ENCODE measurements at places on chromosomes 7 and 10.

GRCh38 chr10:112949875-112950507 lies at the start of gene TCF7L2:
TSS of gene TCF7L2 (plus strand) at chr10:112950247. CDS start at chr10:112950757, 510 bp downstream.
- peak; percentile 95 for DNase-seq

DNA sequence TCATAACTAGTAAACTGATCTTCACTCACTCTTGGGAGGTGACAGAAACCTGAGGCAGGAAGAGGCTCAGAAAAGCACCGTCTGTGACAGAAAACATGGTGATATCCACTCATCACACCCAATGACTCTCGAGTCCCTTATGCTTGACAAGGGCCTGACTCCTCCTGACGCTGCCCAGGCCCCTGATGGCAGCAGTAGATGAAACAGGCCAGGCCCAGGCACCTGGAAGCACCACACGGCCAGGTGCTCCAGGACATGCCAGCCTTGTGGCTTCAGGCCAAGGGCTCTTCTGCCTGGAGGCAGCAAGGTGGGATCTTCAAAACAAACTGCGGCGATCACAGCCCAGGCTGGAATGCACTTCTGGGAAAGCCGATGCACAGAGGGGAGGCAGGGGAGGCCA lies 89.3 kb downstream of the MAD1L1 start:
- DNase-seq: no peak

DNA sequence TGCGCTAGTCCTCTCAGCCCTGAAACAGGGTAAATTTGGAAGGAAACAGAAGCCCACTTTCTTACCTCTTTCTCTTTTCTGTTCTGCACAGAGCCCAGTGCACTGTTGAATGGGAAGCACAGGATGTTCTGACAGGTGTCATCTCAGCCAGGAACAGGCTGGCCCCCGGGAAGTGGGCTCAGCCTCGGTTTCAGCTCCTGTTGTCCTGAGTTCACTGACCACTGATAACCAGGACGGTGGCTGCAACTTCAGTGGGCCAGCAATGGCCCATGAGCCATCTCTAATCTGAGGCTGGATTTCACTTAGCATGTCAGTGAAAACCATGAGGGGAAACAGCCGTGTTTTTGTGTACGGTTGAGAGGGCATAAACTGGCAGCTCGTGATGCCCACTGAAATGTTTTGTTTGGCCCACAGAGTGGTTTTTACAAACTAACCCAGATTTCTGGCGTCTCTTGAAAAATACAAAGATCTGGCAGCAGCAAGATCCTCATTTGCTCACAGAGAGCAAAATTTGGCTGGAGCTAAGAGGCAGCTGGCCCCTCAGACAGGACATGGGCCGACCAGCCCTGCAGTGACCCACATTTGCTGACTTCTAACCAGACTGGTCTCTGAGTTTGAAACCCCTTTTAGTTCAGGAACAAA lies 455.9 kb downstream of the PAXIP1 start:
- no peak for DNase-seq

DNA sequence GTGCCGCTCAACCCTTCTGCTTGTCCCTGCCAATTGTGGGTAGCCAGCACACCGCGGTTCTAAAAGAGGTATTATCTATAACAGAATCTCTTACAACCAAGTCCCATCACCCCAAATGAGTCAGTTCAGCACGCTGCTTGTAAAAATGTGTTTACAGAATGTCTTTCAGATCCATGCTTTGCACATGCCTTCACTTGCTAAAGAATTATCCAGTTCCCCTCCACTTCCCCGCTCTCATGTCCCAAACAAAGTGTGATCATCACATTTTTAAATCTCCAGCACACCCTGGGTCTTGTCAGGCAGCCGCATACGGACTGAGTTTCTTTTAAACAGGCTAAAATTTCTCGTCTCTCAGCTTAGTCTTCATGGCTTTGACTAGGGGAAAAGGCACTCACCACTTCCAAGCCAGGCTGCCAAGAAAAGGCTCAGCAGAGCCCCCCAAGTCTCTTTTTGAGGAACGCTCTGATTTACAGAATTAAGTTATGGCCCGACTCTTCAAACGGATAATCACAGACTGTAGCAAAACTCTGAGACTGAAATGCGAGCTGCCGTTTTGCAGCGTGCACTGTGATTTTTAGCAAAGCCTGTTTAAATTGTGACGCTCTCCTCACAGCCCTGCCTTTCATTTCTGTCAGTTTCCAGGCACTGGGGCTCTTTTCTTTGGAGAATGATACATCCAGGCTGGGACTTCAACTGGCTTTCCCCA lies 29.8 kb upstream of the FGFR2 start:
- DNase-seq: peak; percentile 69

GRCh38 chr7:5564894-5565293 lies 141.3 kb upstream of the TNRC18 start:
- DNase-seq: peak; percentile 62

DNA sequence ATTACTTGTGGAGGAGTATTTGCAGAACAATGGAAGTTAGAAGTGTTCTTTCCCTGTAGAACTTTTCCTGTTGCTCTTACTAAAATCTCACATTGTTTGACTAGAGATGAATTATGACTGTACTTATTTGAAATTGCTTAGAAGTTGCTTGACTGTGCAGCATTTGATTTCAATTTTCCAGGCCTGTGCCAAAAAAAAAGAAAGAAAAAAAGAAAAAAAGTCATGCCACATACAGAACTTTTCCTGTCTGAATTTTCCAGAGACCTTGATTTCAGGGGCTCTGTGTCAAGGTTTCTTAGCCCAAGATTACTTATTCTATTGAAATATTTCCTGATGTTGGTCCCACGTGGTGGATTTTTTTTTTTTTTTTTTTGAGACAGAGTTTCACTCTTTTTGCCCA lies 3.5 kb upstream of the FAM171A1 start:
- DNase-seq: no peak

DNA sequence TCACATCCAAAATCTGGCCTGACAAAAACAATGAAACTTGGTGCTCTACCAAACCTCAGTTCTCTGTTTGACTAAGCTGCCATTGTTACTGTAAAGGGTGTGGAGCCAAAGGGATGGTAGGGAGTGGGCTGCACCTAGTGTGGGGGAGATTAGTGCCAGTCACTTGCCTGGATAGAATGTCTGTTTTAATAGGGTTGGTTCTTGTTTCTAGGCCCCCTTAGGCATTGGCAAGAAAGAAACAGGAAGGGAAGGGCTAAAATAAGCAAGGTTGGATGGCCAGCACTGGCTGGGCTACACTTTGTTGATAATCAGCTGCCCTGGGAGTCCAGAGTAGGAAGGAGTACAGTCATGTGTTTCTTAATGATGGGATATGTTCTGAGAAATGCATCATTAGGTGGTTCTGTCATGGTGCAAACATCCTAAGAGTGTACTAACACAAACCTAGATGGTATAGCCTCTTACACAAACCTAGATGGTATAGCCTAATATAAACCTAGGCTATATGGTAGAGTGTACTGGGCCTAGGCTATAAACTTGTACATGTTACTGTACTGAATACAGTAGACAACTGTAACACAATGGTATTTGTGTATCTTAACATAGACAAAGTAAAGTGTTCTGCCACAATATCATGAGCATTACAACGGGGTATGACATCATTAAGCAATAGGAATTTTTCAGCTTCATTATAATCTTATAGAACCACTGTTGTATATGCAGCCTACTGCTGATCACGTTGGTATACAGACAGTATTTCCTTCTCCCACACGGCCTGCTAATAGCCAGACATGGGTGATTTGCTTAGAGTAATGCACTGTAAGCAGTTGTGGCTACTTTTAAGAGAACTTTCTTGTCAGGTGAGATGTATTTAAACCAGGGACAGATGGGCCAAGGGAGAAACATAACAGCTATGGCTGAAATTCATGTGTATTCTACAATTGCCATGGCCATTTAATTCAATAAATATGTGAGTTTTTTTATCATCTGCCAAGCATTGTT lies 15.4 kb downstream of the BBIP1 start:
- DNase-seq: no peak

DNA sequence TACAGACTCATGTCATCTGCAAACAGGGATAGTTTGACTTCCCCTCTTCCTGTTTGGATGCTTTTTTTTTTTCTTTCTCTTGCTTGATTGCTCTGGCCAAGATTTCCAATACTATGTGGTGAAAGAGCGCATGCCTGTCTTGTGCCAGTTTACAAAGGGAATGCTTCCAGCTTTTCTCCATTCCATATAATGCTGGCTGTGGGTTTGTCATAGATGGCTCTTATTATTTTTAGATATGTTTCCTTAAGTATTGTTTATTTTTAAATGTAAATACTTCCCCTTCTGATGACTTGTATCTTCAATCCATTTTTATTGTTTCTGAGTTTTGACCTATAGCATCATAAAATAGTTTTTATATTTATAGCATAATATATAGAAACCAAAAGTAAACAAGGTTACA lies 17.9 kb downstream of the FAM237B start:
- no peak for DNase-seq

- DNase-seq: no peak
These were observed 33.1 kb downstream of the RAB18 start for GRCh38 chr10:27537166-27537565.

- peak; percentile 97 for DNase-seq
These were observed 11.5 kb upstream of the AKR1B10 start for GRCh38 chr7:134515569-134516468.

All from M059J (cell line).